Stimulated activated CD4-positive, alpha-beta T cell treated with anti-CD3 and anti-CD28 coated beads, Interleukin-4, amount 100 ng/mL, for 24 hours (primary cell): ENCODE measurements at places on chromosomes 3 and 15.

DNA sequence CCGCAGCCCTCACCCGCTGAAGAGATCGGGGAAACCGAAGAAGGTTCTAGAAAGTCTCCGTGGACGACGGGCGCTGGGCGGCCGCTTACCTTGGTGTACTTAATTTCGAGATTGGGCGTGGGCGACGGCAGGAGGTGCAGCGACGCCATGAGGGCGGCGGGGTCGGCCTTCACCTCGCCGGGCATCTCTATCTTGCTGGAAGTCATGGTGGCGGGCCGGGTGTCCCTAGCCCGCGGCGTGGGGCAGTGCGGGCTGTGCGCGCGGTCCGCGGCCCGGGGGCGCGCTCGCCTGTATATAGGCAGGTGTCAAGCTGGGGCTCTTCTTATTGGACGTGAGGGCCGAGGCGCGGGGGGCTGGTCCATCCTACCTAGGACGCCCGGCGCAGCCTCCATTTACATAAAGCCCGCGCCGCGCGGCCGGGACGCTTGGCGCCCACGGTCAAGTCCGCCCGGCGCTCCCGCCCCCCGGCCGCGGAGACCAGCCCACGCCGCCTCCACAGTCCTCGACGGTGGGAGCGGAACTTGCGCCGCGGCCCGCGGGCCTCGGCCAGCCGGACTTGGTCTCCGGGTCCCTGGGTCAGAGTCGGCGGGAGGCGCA, at the start of gene ALDH1A2:
Gene ALDH1A2, minus strand, starts transcription at position 267 of the 597 bp plus-strand sequence. Its CDS starts 61 bp downstream, at position 206.
- DNase-seq, result no peak

DNA sequence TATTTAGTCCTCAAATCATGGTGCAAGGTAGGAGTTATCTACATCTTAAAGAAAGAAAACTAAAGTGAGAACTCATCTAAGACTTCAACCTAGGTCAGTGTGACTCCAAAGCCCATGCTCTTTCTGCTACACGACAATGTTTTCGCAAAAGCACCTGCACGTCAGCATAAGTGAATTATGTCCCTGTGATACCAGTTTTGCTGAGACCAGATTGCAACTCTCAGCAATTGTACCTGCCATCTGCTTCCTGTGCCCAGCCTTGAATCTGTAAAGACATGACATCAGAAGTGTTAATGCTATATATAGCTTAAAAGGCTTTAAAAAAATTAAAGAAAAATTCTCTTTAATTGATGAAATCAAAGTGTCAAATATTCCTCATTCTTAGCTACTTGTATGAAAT, 43.4 kb downstream of the RETNLB start:
- DNase-seq, result no peak

- DNase-seq, result no peak
Measured at GRCh38 chr3:136177876-136178275, 18.3 kb downstream of the MSL2 start.

- DNase-seq, result peak; percentile 33
Measured at GRCh38 chr15:52481915-52482314, 46.8 kb downstream of the MYO5A start.

DNA sequence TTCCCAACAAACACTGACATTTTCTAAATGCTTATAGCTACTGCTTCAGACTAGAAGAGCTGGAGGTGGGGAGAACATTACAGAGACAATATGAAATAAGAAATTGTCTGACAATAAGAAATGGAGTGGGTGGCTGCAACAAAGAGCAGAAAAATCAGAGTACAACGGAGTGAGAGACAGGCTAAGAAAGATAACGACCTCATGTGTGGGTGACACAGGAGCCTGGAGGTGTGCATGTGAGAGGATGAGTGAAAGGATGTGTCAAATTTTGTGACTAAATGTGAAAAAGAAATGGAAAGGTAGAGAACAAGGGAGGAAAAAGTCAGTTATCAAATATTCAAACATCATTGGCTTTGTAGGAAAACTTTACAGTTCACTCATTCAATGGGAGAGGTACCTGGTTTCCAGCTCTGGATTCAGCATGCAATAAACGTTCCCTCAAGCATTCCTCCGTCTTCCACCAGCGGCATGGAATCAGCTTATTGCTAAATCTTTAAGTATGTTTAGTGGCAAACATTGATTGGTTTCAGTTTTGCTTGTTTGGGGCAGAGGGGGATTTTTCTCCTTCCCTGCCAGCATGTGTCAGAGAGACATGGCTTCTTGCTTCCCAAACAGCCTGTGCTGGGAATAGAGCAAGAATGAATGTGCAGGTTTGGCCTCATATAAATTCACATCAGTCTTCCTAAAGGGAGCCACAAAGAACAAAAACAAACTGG, 103.8 kb upstream of the CHRM5 start:
- DNase-seq, result no peak

- no peak for DNase-seq
Measured at GRCh38 chr3:138943724-138944653, 2.9 kb downstream of the FOXL2 start.

DNA sequence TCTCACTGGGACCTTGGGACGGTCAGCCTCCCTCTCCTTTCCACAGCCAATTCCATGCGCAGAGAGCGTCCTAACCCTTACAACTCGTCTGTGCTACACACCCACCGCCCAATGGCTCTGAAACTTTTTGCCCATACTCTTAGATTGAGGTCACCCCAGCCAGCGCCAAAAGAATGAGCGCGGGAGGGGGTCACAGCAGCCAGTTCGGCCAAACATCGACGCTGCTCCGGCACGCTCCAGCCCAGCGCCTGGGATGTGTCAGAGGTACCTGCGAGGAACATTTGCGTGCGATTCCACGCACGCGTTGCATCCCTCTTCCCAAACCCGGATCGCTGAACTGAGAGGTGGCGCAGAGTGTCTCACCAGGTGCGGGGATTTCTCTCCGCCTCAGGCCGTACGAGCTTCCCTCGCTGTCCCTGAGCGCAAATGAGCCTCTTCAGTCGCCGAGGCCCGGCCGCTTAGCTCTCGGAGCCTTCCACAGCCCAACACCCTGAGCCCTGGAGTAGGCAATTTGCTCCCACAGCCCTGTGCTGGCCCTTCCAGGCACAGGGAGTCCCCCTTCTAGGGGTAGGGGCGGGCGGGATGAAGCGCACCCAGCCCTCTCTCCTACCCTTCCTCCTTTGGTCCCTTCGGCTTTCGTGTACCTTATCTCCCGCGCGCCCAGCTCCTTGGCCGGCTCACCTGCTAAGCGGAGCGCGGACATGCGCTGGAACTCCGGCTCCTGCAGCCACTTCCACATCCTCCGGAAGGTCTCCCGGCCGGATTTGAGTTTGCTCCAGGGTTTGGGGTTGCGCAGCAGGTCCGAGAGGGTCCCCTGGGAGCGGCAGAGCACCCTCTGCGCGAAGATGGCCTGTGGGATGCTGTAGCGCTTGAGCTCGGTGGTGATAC, 1.8 kb downstream of the ONECUT1 start:
- no peak for DNase-seq

- DNase-seq, result no peak
Measured at GRCh38 chr3:133926736-133927539, 31.3 kb upstream of the RAB6B start.

DNA sequence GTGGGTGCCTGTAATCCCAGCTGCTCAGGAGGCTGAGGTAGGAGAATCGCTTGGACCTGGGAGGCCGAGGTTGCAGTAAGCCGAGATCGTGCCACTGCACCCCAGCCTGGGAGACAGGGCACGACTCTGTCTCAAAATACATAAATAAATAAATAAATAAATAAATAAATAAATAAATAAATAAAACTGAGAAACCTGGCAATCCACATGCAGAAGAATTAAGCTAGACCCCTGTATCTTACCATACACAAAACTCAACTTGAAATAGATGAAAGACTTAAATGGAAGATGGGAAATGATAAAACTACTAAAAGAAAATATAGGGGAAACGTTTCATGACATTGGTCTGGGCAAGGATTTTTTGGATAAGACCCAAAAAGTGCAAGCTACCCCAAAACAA, 58.0 kb downstream of the ATP13A4 start:
- no peak for DNase-seq

DNA sequence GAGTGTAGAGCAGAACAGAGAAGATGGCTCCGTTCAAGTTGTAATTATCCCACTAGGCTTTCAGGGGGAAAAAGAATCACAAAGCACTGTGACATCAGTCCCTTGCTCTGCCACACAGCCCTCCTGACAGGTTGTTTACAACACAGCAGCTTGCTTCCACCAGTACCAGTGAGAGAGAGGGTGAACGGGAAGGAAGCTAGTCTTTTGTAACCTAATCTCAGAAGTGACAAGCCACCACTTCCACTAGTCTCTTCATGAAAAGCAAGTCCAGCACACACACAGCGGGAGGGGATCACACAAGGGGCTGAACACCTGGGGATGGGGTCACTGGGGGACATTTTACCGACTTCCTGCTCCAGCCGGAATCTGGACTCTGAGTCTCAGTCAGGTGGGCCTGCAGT, 86.3 kb downstream of the FAM81A start:
- DNase-seq, result no peak

- DNase-seq, result no peak
Measured at GRCh38 chr3:59262076-59262498, 212.3 kb upstream of the CFAP20DC start.

DNA sequence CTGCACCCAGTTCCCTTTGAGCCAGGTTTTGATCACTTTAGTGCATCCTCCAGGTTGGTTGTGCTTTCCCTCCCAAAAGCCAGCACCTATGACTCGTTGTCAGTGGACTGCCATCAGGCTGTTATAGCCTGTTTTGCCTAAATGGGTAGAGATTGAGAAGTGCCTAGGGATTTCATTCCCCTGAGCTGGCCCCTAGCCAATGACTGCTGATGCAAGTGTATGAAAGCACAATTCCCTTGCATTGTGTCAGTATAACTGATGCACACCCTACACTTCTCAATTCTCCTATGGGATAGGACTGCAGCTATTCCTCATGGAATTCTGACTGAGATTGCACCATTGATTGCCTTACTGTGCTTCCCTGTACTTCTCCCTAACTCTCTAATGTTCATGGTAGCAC, 102.1 kb upstream of the ARPP21 start:
- no peak for DNase-seq

GRCh38 chr3:81863756-81864155, 102.3 kb upstream of the GBE1 start:
- no peak for DNase-seq

GRCh38 chr3:152241142-152242017, 27.3 kb upstream of the MBNL1 start:
- DNase-seq, result no peak

DNA sequence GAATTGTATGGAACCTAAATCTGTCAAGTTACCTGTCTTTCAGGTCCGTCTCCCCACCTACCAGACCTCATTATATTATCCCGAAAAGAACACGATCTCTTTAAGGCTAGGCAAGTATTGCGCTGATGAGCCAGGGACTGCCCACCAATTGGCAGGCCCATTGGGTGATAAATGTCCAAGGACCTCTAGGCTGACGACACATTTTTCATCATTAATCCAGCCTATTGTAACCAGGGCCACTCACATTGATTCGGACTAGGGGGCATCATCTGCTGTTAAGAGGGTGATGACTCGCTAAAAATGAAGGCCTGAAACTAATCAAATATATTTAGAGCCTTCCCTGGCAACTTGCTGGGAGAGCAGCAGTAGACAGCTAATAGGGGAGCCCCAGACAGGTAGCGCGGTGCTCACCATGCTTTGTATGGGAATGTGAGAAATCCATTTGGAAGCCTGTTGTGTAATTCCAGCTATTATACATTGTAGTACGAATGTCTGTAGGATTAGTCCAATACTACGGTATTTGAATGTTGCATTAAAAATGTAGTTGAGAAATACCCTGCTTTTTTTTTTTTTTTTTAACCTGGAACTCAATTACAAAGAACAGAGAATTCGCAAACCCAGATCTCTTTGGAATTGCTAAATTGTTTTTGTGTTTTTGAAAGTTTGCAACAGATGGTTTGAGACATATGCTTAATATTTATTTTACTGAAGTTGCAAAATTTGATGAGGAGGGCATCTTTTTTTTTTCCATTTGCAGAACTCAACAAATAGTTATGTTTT, 156.1 kb downstream of the ROBO2 start:
- DNase-seq, result no peak

- DNase-seq, result no peak
Measured at GRCh38 chr3:42659451-42660130, 6.1 kb downstream of the ZBTB47 start.
